Right atrium auricular region (tissue), 2 donors: ENCODE measurements at places on chromosomes 2 and 18. TPM values are rescaled to one million over a fixed set of nuclear protein-coding genes. Genes with fewer than 3 reads are reported as not detected.
A peak's percentile ranks its signal among the peaks of the same experiment; 100 is the strongest.

GRCh38 chr18:23825978-23826405, 136.7 kb downstream of the LAMA3 start:
- H3K27ac ChIP-seq: peak overlapping the region; percentile 75
- no peaks in the 10 kb centered on the region for H3K27me3 ChIP-seq
- H3K4me1 ChIP-seq: no peaks in the 10 kb centered on the region
- no peak overlapping the region for H3K4me3 ChIP-seq
- DNase-seq: peak; percentile 87

DNA sequence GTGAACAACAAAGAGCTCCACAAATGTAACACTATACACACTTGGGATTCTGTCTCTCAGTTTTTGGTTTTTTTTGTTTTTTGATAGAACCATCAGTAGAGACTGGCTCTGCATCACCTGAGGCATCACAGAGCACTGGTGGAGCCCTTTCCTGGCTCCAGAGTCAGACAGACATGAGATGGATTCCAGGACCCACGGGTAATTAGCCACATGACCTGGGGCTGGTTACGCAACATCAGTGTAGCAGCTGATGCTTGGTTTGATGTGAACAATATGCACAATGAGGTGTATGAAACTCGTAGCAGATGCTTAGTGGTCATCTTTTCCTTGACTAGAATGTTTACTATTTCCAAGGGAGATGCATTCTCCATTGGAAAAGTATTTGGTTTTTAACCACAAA, 40.7 kb downstream of the CMPK2 start:
- peaks cover 13% of the 10 kb centered on the region for H3K4me1 ChIP-seq
- no peak overlapping the region for H3K4me3 ChIP-seq
- H3K27ac ChIP-seq: no peak overlapping the region
- H3K27me3 ChIP-seq: no peaks in the 10 kb centered on the region
- no peaks in the 10 kb centered on the region for H3K36me3 ChIP-seq
- no peak for DNase-seq

The USP40 gene
- total RNA-seq: 11.6 TPM

The SDC1 gene
- total RNA-seq: not detected

DNA sequence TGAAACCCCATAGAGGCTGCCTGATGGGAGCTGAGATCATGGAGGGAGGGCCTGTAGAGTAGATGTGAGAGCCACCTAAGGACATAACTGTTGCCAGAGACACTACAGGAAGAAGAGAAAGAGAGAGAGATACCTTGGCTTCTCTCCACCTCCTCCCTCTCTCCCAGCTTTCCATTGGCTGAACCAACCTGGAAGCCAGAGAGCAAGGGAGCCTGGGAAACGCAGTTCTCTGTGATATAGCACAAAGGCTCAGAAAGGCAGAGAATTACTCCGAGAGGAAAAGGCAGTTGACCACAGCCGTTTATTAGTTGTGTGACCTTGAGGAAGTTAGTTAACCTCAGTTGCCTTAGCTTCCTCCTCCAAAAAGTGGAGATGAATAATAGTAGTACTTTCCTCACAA, 37.7 kb upstream of the MAT2A start:
- H3K4me3 ChIP-seq: no peak overlapping the region
- no peaks in the 10 kb centered on the region for H3K27me3 ChIP-seq
- peak overlapping the region; percentile 77 for H3K27ac ChIP-seq
- no peaks in the 10 kb centered on the region for H3K36me3 ChIP-seq
- DNase-seq: no peak
- no peaks in the 10 kb centered on the region for H3K4me1 ChIP-seq

The C2orf78 gene
- not detected for total RNA-seq

The USP14 gene
- 21.5 TPM for total RNA-seq

The PXDN gene
- 25.4 TPM for total RNA-seq

- H3K4me1 ChIP-seq: no peaks in the 10 kb centered on the region
- H3K4me3 ChIP-seq: no peak overlapping the region
Observed at GRCh38 chr2:197011801-197012641, 85.5 kb upstream of the PGAP1 start.

The GCKR gene
- total RNA-seq: not detected

DNA sequence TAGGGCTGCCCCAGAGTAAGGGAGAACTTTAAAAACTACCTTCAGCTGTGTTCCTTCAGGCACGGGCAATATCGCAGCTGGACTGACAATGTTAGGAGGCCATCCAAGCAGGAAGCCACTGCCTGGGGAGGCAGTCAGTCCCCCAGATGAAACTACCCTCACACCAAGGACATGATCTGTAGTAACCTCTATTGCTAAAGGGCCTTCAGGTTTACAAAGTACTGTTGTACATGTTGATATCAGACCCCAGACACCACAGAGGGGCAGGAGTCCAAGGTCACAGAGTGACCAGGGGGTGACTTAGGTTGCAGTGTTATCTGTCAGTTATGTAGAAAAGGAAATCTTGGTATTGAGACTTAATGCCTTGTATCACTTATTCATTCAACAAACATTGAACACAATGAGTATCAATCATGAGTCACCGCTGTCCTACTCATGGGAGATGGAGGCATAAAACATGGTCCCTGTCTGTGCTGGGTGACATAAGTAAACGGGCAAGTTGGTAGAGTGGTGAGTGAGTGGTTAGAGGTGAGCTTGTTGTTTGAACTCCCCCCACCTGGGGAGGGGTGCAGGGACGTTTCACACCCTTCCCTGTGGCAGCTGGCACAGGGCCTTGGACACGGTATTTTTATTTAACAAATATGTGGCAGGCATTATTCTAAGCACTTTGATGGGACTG, 7.1 kb downstream of the CABLES1 start:
- DNase-seq: no peak
- H3K4me3 ChIP-seq: no peak overlapping the region
- no peaks in the 10 kb centered on the region for H3K36me3 ChIP-seq
- H3K27ac ChIP-seq: peak overlapping the region; percentile 64
- no peaks in the 10 kb centered on the region for H3K27me3 ChIP-seq

The AGXT gene
- not detected for total RNA-seq

The FHOD3 gene
- total RNA-seq: 66.0 TPM

DNA sequence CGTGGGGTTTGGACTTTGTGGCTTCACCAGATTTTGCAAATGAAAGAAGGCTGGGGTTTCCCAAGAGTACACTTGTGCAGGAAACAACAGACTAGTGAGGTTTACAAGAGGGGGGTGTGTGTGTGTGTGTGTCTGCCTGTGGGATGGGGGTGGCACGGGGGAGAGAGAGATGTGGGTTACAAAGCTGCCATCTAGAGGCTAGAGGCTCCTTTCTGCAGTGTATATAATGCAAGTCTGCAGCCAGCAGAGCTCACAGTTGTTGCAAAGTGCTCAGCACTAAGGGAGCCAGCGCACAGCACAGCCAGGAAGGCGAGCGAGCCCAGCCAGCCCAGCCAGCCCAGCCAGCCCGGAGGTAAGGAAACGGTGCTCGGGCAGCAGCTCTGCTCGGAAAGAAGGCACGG, at the start of gene ACKR3:
Gene ACKR3, plus strand, starts transcription at position 253 of the 401 bp plus-strand sequence. CDS start 10,641 bp downstream, outside the sequence.
- H3K4me3 ChIP-seq: peak within 1 kb of the TSS; percentile 59
- H3K4me1 ChIP-seq: no peaks in the 10 kb centered on the region
- DNase-seq: peak; percentile 90
- peaks cover 9% of the 10 kb centered on the region for H3K36me3 ChIP-seq
- peak within 1 kb of the TSS; percentile 86 for H3K27ac ChIP-seq
- no peaks in the 10 kb centered on the region for H3K27me3 ChIP-seq

The TNP1 gene
- not detected for total RNA-seq

The ABCG5 gene
- total RNA-seq: not detected

The EIPR1 gene
- 13.6 TPM for total RNA-seq

The LRP2 gene
- 8.1 TPM for total RNA-seq

- H3K27me3 ChIP-seq: no peaks in the 10 kb centered on the region
- no peak overlapping the region for H3K27ac ChIP-seq
- DNase-seq: no peak
- no peaks in the 10 kb centered on the region for H3K4me1 ChIP-seq
Observed at GRCh38 chr2:12587729-12588522, 128.8 kb upstream of the TRIB2 start.

- H3K36me3 ChIP-seq: no peaks in the 10 kb centered on the region
- H3K27me3 ChIP-seq: no peaks in the 10 kb centered on the region
- H3K27ac ChIP-seq: no peak overlapping the region
- H3K4me3 ChIP-seq: no peak overlapping the region
- no peaks in the 10 kb centered on the region for H3K4me1 ChIP-seq
Observed at GRCh38 chr18:63253428-63254372, 65.9 kb downstream of the BCL2 start.

GRCh38 chr2:12718015-12718671, 1.4 kb downstream of the TRIB2 start:
- no peak for DNase-seq
- H3K36me3 ChIP-seq: peaks cover 4% of the 10 kb centered on the region
- peak overlapping the region; percentile 72 for H3K4me3 ChIP-seq
- no peaks in the 10 kb centered on the region for H3K27me3 ChIP-seq
- no peaks in the 10 kb centered on the region for H3K4me1 ChIP-seq

The VSNL1 gene
- total RNA-seq: 41.7 TPM

The ACTG2 gene
- 3.7 TPM for total RNA-seq

- H3K36me3 ChIP-seq: no peaks in the 10 kb centered on the region
- no peak overlapping the region for H3K27ac ChIP-seq
- no peak for DNase-seq
- no peak overlapping the region for H3K4me3 ChIP-seq
- no peaks in the 10 kb centered on the region for H3K27me3 ChIP-seq
- peaks cover 12% of the 10 kb centered on the region for H3K4me1 ChIP-seq
Observed at GRCh38 chr18:46622999-46623398, 34.0 kb downstream of the LOXHD1 start.

- H3K36me3 ChIP-seq: no peaks in the 10 kb centered on the region
- H3K27me3 ChIP-seq: no peaks in the 10 kb centered on the region
- H3K4me1 ChIP-seq: no peaks in the 10 kb centered on the region
- no peak overlapping the region for H3K27ac ChIP-seq
Observed at GRCh38 chr2:240166761-240167587, 26.5 kb upstream of the OTOS start.
